SK-MEL-5 (cell line): ENCODE measurements at places on chromosomes 1 and 21.
A peak's percentile ranks its signal among the peaks of the same experiment; 100 is the strongest.

DNA sequence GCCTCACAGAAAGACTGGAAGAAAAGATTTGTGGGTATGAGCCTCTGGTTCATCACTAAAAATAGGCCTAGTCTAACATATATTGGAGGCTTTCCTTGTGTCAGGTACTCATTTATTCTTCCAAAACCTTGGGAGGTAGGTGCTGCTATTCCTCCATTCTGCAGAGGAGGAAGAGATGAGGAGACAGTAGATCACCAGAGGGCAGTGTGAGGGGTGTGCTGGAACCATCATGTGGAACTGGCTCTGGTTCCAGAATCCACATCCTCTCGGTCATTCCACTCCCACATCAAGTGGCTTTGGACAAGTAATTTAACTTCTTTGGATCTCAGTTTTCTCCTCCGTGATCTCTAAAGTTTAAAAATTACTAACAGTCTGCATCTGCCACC, 7.4 kb upstream of the INKA2 start:
- DNase-seq = peak; percentile 37

GRCh38 chr1:5888606-5889211, 103.5 kb downstream of the NPHP4 start:
- DNase-seq = peak; percentile 5

DNA sequence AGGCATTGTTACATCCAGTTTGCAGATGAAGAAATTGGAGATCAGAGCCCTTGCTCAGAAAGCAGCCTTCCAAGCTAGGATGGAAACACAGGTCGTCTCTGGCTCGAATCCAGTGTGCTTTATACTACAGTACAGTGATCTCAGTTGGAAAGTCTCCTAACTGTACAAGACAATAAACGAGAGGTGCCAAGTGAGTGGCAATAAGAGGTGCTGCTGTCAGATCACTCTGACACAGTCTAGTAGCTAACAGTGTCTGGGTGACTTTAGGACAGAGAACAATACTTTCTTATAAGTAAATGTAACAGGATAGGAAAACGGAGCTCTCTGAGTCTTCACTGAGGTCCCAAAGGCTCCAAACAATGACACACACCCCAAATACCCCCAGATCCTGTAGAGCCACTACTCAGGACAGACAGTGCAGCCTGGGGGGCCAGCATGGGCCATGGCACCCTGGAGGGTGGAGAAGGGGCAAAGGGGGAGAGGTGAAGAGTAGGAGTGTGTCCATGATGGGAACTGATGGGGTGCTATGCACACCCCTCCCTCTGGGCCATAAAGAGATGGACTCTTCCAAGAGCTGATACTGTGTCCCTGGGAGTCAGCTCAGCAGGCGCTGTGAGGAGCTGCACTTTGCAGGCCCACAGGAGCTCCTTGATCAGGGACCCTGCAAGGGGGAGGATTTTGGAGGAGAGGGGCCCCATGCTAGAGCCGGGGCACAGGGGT, 3.3 kb downstream of the SH3BGR start:
- no peak for DNase-seq

GRCh38 chr1:177185209-177185608, 14.5 kb downstream of the BRINP2 start:
- peak; percentile 30 for DNase-seq

DNA sequence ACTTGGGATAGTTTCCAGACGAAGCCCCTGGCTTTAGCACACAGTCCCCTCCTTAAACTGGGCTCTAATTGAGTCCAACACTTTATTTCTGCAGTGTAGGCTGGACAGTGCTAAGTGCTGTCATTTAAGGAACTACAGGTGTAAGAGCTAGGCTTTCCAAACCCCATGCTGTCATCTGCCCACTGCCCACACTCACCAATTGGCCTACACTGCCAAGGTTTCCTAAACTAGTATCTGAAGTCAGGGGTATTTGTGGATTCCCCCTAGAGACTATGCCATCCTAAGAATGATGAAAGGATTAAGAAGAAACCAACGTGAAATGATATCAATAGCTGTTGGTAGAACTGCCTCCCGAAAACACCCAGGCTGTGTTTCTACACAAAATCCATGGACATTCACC, 160.9 kb downstream of the TBX15 start:
- no peak for DNase-seq

- DNase-seq = no peak
Observed at GRCh38 chr1:204711103-204711946, 25.8 kb upstream of the LRRN2 start.

GRCh38 chr1:119871881-119872280, 24.4 kb downstream of the ADAM30 start:
- no peak for DNase-seq

DNA sequence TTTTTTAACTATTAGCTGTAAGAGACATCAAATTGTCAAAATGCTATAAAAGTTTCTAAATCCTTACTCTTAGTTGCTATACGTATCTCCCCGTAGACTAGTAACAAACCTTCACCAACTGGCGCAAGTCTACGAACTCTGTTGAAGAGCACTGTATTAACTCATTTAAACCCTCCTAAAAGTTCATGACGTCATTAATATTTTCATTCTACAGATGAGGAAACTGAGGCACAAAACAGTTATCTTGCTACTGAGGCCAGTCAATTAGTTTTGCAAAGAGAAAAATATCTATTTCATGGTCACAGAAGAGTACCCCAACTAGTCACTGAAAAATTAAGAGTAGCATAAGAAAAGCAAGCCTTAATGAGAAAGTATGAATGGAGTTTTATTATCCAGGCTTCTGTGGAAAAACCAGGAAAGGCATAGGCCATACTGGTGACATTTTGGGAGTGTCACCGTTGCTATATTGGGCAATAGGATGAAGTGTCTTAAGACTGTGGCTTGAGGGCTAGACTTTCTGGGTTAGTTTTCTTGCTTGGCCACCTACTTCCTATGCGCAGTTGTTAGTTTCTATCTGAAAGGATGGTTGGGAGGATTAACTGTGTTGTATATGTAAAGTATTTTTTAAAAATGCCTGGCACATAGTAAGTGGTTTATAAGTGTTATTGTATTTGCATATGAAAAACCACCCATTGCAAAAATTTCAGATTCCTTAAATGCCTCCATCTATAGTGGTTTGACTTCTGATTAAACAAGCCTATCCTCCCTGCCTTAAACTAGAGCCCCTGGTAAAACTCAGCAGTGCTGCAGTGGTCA, 52.4 kb upstream of the SYT14 start:
- peak; percentile 20 for DNase-seq

DNA sequence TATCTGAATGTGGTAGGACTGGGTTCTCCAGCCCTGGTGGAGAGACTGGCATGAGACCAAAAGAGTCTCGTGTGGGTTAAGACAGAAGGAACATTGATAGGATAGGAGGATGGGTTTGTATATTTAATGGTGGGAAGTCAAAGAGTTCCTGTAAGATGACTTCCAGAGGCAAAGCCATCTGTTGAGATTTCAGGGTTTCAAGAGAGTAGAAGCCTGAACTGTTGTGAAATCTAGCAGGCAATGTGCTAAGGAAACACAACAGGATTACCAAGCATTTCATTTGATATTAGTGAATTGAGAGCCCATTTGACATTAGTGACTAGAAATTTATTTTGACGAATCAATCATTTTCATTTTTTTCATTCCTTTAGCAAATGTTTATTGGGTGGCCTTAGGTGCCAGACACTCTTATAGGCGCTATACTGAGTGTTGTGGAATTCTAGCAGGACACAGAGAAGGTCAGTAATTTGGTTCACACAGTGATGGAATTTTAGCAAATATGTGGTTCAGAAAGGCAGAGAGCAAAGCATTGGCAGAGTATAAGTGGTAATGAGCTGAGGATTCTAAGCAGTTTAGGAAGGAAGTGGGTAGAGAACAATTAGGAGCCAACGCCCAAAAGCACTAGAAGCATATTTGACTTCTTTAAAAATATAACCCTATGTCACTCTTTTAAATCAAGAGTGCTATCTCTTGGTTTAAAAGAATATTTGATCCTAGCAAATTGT, 149.3 kb downstream of the AK5 start:
- DNase-seq = peak; percentile 10

GRCh38 chr1:170545476-170545875, 13.5 kb downstream of the GORAB start:
- DNase-seq = no peak

DNA sequence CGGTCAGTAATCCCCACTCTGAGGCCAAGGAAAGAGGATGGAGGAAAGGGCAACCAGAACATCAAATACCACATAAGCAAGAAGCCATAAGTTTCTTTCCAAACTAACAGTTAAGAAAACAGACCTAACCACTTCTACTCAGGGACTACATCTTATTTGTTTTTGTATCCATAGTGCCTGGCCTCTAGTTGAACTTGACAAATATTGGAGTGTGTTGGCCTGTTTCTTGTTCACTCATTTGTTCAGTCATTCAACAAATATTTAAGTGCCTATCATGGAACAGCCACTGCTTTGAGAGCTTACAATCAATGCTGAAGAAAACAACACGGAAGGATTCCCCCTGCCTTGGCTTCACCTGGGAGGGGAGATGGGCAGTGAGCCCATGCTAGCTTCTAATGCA, 69.7 kb downstream of the ST6GALNAC3 start:
- no peak for DNase-seq

GRCh38 chr1:31723828-31724359, 20.1 kb upstream of the COL16A1 start:
- peak; percentile 36 for DNase-seq

GRCh38 chr1:151988405-151988923, 5.2 kb downstream of the S100A10 start:
- no peak for DNase-seq

DNA sequence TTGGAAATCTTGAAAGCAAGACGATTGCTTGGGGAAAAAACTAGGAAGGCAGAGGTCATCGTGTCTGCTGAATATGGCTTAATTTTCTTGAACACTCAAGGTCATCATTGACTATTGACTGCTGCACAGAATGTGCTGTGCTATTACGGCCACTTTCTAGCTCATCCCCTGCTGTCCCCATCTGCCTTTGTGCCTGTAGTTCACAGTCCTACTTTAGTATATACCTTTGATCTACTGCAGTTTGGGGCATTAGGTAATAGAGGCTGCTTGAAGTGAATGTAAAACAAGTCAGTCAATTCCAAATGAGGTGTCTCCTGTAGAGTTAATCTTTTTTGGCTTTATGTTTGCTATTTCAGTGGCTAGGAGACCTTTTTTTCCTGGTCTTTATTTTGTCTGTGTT, 8.3 kb downstream of the RAB4A start:
- no peak for DNase-seq

GRCh38 chr1:220272841-220273090, 513 bp upstream of the RAB3GAP2 start:
- DNase-seq = no peak

- DNase-seq = no peak
Observed at GRCh38 chr1:24003331-24003972, 23.3 kb upstream of the SRSF10 start.

DNA sequence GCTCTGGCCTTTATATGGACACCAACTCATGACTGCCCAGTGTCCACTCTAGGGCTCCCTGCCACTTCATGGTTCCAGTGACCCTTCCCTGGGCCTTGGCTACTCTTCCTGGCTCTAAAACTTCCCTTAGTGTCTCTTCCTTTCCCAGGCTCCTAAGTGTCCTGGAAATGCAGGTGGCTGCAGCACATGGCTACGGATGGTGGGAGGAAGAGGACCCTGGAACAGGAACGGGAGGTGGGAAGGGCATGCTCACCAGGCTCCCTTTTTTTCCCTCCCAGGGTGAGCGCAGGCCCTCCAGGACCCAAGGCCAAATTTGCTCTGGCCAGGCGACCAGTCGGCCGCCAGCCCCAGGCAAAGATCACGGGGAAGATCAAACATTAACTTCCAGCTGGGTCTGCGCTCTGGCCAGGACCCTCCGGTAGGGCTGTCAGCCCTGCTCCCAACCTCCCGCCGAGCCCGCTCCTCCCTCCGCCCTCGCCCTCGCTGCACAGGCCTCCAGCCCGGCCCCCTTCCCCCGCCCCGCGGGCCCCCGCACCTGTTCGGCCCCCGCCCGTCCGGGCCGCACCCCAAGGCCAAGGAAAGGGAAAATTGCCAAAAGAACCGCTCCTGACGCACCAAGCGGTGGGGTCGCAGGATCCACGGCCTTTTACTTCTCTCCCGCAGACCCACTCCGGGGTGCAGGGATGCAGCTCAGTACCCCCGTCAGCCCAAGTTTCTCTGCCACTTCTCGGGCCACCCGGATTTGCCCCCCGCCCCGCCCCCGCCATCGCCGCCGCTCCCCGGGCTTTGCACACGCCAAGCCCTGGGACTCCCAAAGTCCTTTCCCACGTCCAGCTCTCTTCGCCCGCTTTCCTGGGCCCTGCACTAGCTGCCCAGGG, 894 bp downstream of the TCEA3 start:
- no peak for DNase-seq

- DNase-seq = no peak
Observed at GRCh38 chr1:175554586-175554985, 188.8 kb downstream of the TNR start.

- no peak for DNase-seq
Observed at GRCh38 chr1:60915441-60915840, 166.9 kb upstream of the NFIA start.

GRCh38 chr1:193634470-193634869, 448.1 kb upstream of the B3GALT2 start:
- DNase-seq = no peak

GRCh38 chr1:156489166-156489934, 11.2 kb downstream of the MEF2D start:
- no peak for DNase-seq

- no peak for DNase-seq
Observed at GRCh38 chr1:64594446-64594845, 124.5 kb downstream of the CACHD1 start.

DNA sequence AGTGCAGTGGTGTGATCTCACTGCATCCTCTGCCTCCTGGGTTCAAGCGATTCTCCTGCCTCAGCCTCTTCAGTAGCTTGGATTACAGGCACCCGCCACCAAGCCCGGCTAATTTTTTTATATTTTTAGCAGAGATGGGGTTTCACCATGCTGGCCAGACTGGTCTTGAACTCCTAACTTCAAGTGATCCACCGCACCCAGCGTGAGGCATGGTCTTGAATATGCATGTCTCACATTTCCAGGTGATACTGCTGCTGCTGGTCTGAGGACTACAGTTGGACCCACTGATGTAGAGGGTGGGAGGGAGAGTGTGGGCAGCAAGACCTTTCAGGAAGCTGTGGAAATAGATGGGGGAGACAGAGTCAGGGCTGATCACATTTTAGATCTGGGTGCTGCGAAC, 21.9 kb upstream of the ASAP3 start:
- DNase-seq = no peak

- peak; percentile 89 for DNase-seq
Observed at GRCh38 chr1:198158735-198159589, 2.2 kb downstream of the NEK7 start.

DNA sequence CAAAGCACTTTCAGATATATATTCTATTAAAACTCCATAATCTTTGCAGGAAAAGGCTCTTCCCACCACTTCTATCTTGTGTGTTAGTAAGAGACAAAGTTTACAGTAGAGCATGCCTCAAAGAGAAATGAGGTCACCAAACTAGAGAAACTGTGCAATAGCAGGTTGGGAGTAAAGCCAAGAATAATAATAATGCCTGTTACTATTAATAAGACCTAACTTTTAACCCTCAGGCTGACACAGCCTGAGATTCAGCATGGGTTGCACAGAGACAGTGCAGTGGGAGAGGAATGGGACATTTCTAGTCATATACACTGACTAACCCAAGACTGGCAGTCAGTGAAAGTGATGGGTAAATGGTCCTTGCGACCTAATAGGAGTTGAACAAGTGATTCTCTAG, 320.2 kb upstream of the NFIA start:
- DNase-seq = no peak
